Activated CD4-positive, alpha-beta memory T cell treated with anti-CD3 and anti-CD28 coated beads for 36 hours (primary cell): ENCODE measurements at places on chromosomes 11 and 22. TPM values are rescaled to one million over a fixed set of nuclear protein-coding genes. Genes with fewer than 3 reads are reported as not detected.

AKIP1 gene
- 37.9 TPM for total RNA-seq

DNA sequence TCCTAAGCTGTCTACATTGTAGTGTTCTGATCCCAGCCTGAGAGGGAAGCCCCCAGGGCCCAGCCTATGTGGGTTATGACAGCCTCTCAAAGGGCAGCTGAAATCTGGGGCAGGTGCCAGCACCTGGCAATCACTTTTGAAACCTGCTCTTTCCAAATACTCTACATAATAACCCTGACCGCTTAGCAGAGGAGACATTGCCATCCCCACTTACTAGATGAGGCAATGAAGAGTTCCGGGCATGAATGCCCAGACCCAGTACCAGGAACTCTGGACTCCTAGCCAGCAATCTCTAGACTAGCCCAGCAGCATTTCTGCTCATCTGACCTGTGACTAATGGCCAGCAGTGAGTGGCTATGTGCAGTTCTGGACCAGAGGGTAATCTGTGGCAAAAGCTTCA lies 412.4 kb upstream of the CADM1 start:
- no peak overlapping the region for H3K27ac ChIP-seq
- H3K4me3 ChIP-seq = no peak overlapping the region
- no peak for DNase-seq
- H3K27me3 ChIP-seq = no peaks in the 10 kb centered on the region
- H3K4me1 ChIP-seq = peaks cover 16% of the 10 kb centered on the region

GRCh38 chr11:94150056-94150455 lies 21.4 kb downstream of the PANX1 start:
- no peak overlapping the region for H3K4me3 ChIP-seq
- no peak for DNase-seq
- H3K4me1 ChIP-seq = peaks cover 76% of the 10 kb centered on the region
- no peak overlapping the region for H3K27ac ChIP-seq
- H3K27me3 ChIP-seq = no peaks in the 10 kb centered on the region

GRCh38 chr11:132910011-132910760 lies 622.1 kb downstream of the OPCML start:
- no peak overlapping the region for H3K27ac ChIP-seq
- no peaks in the 10 kb centered on the region for H3K36me3 ChIP-seq
- H3K4me3 ChIP-seq = no peak overlapping the region
- H3K27me3 ChIP-seq = no peaks in the 10 kb centered on the region
- DNase-seq = no peak

STIM1 gene
- total RNA-seq = 55.9 TPM

OR51F1 gene
- total RNA-seq = not detected

- peaks cover 17% of the 10 kb centered on the region for H3K27me3 ChIP-seq
- no peak overlapping the region for H3K27ac ChIP-seq
- no peaks in the 10 kb centered on the region for H3K36me3 ChIP-seq
- peak; percentile 31 for DNase-seq
Measured at GRCh38 chr22:25564979-25565677, 653 bp downstream of the GRK3 start.
